CD4-positive, alpha-beta T cell treated with Interleukin-15 for 4 hours (primary cell): ENCODE measurements at places on chromosomes 5 and 9.

DNA sequence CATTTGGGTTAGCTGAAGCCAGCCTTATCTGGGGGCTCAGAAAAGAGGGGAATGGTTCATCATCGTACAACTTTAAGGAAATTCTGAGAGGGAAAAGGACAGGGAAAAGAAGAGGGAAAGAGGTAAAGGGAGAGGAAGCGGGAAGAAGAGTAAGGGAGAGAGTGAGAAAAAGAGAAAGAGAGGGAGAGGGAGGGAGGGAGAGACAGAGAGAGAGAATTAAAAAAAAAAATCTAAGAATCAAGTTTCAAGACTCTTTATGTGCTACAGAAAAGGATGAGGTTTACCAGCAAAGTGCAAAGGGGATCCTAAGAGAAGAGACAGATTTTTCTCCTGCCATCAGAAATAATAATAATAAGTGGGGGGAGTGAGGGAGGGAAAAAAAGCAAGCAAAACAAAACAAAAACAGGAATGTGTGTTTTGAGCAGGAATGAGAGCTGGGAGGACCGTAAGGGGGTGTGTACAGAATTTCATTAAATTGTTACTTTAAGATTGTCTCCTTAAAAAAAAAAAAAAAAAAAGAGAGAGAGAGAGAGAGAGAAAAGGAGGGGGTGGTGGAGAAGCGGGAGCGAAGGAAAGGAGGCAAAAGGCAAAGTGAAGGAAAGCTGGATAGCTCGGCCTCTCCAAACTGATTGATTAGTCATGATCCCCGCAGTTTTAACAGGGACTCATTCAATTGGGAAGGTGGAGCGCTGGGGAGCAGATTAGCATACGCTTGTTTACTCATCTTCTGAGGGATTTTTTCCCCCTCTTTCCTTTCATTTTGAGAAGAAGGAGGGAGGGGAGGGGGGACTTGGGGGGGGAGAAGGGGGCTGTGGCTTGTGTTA is 438 bp upstream of the PAPPA start:
- no peak for DNase-seq

DNA sequence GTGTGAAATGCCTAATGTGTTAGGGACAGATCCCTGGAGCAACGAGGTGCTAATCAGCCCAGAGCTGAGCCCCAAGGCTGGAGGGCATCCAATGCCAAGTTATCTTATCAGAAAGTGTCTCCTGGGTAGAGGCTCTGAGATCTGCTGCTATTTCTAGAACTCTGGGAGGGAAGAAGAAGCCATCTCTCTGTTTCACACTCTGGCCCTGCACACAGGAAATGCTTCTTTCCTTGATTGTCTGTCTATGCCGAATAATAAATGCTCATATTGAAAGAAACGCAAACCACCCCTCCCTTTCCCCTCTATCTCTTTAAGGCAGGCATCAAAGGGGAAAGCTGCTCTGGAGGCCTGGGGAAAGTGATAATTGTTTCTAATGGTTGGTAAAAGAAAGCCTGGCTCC is 166.7 kb downstream of the PAPPA start:
- no peak for DNase-seq

DNA sequence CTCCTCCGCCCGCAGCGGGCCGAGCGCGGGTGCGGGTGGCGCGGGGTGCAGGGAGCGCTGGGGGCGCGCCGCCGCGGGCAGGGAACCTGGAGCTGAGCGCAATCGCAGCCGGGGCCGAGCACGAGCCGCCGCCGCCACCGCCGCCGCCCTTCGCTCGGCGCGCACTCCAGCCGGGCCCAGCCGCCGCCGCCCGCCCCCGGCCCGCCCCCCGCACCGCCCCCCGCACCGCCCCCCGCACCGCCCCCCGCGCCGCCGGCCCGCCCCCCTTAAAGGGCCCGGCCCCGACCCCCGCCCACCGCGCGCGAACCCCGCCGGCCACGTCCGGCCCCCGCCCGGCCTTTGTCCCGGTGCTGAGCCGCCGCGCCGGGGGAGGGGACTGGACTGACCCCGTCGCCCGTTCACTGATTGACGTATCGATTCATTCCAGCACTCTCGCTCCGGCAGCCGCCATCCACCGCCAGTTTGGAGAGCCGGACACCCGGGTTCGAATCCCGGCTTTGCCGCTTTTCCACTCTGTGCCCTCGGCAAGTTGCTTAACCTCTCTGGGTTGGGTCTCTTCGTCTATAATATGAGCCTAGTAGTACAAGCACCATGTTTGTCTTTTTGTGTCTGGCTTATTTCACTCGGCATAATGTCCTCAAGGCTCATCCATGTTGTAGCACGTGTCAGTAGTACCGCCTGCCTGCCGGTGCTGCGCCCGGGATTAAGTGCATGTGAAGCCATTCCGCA is at the start of gene SH3PXD2B:
SH3PXD2B (minus strand) TSS at position 168 of the 729 bp plus-strand sequence. CDS start 173 bp downstream, outside the sequence.
- DNase-seq: peak; percentile 16

- no peak for DNase-seq
Observed at GRCh38 chr5:175420383-175420782, 23.6 kb downstream of the DRD1 start.
